Stimulated activated CD4-positive, alpha-beta T cell treated with anti-CD3 and anti-CD28 coated beads, TNF-alpha, amount 100 ng/mL, for 1 hour (primary cell): ENCODE measurements at places on chromosomes 4 and X.

- no peak for DNase-seq
Measured at GRCh38 chr4:138858419-138858818, 157.2 kb upstream of the NOCT start.

DNA sequence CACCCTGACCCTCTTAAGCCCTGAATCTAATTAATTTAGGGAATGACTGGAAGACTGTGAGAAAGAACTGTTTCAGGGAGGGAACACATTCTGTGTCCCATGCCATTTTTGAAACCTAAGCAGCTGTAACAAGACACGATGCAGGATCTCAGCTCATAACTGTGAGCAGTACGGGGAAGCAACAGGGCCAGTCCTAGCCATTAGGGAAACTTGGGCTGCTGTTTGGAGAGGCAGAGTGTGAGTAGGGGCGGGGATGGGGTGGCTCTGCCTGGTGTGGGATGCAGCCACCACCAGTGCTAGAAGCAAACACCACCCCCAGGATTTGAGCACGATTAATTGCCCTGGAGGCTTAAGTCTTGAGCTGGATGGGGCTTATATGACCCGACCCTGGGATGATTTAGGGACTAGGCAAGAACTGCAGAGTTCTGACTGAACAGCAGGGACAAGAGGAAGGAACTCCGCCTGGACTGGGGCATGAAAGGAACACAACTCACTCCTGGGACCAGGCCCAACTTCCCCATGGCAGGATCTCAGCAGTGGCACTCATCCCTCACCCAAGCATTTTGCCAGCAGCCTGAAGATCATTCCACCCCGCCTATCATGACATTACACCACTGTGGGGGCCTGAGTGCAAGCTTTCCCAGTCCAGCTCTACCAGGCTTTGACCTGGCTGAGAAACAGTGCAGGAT lies 43.1 kb downstream of the ATRX start:
- no peak for DNase-seq

DNA sequence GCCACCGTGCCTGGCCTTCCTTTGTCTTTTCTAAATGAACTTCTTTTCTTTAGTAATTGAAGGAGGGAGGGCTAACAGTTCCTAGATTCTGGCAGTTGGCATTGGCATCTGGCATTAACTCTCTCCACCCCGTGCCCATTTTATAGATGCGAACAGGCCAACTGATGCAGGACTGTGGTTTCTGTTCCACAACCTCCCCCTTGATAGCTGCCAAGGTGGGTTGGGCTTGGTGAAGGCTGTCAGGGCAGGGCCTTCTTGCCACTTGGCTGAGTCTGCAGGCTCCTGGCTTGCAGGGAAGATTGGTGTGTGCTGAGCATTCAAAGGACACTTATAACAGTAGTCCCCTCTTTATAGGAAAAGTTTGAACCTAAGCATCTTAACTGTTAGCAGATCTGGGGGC lies 4.3 kb downstream of the SOWAHD start:
- no peak for DNase-seq

DNA sequence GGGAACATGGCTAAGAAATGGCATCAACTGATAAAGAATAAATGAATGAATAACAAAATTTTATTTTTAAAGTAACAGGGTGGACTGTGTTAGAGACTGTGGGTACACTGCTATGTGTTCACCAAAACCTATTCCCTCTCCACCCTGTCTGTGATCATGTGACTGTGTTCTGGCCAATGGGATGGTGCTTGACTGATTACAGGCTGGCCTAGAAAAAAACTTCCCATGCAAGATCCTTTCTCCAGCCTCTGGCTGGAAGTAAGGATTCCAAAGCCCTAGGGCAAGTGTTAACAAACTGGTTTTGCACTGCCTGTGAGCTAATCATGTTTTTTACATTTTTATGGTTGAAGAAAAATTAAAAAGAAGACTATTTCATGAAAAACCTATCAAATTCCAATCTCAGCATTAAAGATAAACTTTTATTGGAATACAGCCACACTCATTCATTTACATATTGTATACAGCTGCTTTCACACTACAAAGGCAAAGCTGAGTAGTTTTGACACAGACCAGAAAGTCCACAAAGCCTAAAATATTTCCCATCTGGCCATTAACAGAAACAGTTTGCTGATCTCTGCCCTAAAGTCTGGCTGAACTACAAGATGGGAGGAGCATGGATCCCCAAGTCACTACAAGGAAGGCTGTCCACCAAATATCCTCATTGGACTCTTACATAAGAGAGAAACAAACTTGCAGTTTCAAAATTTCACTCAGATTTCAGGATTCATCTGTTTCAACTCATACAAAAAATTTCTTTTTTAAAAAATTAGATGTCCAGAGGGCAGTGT lies 133.2 kb downstream of the ARHGAP6 start:
- no peak for DNase-seq

DNA sequence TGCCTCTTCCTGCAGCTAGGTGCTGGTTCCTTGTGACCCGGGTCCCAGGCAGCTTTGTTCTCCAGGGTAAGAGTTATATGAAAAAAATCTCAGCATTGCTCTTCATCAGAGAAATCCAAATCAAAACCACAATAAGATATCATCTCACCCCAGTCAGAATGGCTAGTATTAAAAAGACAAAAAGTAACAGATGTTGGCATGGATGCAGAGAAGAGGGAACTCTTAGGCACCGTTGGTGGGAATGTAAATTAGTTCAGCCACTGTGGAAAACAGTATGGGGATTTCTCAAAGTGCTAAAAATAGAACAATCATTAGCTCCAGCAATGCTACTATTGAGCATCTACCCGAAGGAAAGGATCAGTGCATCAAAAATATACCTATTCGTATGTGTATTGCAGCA lies 61.5 kb downstream of the SORCS2 start:
- DNase-seq, result no peak

- no peak for DNase-seq
Measured at GRCh38 chrX:15680401-15680800, 15.8 kb upstream of the CLTRN start.

DNA sequence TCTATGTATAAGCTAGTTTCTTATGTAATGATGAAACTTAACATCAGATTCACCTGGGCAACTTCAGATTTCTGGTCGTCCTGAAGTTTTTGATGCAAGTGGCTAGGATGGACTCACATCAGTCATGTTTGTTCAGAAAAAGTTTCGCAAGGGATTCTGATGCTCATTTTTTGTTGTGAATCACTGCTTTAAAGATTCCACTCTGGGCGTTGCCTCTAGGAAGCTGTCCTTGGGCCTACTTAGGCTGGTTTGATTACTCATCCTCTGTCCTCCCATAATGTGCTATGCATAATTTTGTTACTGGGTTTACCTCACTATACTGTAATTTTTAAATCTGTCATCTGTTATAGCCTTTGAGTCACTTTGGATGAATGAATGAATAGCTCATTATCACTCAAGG lies 30.8 kb downstream of the HERC3 start:
- no peak for DNase-seq

GRCh38 chrX:42825201-42825600 lies 47.2 kb upstream of the PPP1R2C start:
- no peak for DNase-seq

DNA sequence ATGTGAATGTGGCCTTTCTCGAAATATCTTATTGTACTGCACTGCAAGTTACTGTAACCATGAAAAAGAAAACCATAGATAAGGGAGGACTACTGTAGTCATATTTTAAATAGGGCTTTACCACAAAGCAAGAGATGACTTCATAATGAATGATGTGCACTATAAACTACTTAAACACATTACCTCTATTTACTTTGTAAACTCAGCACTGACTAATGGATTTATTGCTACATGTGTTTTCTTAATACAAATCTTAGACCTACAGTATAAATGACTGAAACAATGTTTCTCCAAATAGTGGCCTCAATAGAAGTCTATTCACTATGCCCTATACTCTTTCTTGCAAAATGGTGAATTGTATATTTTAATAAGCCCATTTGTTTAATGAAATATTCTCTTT lies 61.1 kb downstream of the HDX start:
- no peak for DNase-seq

DNA sequence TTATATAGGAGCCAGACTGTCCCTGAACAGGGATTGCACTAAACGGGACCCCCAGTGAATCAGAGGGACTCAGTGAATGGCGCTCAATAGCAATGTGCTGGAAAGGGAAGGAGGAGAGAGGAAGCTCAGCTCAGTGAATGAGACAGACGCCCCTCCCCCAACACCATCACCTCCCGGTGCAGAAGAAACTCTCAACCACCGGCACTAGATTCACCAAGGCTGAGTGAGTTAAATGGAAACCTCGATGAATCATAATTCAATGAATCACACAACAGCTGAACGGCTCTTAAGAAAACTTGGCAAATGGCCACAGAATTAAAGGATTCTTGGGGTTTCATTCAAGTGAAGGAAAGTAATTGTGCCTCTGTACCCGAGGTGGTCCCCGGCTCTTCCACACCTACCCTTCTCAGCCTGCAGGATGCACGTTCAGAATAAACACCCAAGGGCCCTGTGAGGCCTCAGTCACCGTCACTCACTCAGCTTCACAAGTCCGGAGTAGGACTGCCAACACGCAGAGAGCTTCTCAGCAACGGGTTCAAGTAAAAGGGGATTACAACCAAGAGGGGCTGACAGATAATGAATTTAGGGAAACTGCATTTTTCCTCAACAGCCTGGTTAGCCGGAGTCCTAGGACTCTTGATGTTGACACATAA lies 29.3 kb downstream of the CRMP1 start:
- DNase-seq, result peak; percentile 21

- DNase-seq, result no peak
Measured at GRCh38 chr4:95263960-95264359, 284.8 kb downstream of the UNC5C start.

DNA sequence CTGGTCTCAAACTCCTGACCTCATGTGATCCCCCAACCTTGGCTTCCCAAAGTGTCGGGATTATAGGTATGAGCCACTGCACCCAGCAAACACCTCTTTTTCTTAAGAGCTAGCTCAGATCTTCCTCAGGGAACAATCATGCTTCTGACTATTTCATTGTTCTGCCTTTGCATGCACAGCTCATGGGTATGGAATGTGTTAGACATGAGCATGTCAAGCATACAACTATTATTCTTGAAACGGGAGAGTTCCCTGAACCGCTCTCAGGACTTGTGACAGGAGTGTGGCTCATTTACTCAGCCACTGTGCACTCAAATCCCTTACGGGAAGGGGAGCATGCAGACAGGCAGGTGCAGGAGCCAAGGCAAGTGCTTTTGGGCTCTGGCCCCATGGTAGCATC lies 231.7 kb upstream of the TAPT1 start:
- DNase-seq, result no peak

DNA sequence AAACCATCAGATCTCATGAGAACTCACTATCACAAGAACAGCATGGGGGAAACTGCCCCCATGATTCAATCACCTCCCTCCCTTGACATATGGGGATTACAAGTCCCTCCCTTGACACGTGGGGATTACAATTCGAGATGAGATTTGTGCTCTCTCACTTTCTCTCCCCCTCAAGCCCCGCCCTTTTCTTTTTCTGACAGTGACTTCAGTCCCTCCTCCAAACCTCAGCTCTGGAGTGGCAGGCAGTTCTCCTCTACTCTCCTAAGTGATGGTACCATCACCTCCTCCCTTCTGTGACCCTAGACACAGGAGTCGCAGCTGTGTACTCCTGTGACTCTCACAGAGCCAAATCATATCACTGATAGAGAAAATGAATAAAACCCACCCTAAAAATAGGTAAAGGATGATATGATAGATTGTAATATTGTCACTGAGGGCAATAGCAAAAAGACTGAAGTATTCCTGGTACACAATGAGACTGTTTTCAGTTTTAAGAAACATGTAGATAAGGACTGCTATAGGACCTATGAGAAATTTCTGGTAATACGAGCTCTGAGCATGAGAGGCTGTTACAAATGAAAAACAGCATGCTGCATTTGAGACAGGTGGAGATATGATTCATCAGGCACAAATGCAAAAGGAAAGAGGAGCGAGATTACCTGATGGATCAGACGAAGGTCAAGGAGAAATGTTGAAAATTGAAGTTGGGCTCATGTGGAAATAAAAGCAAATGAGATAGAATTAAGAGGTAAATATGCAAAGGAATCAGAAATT lies 101.2 kb upstream of the CBLL2 start:
- no peak for DNase-seq

GRCh38 chrX:74419864-74420195 lies 1.5 kb upstream of the SLC16A2 start:
- DNase-seq, result no peak

DNA sequence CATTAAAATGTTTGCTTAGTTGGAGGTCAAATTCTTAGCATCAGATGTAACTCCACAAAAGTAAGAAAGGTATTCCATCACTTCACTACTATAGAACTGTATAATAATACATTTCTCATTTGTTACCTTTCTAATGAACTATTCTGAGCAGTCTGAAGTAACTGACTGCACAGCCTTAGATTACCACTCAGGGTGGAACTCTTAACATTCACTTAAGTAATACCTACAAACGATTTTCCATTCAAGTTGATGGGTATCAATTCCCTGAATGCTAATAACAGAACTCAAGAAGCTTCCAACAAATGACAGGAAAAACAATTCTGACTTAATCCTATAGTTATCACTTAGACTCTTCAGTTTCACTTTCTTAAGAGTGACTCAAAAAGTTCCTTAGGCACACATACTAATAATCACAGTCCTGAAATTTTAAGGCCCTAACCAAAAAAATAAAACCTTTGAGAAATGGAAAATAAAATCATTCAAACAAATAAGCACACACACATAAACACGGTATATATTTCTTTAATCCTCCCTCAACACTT lies 20.9 kb downstream of the HNRNPD start:
- DNase-seq, result no peak

- DNase-seq, result no peak
Measured at GRCh38 chr4:61225656-61226055, 25.5 kb downstream of the ADGRL3 start.

- DNase-seq, result no peak
Measured at GRCh38 chrX:23554304-23554703, 113.0 kb upstream of the PRDX4 start.

- DNase-seq, result no peak
Measured at GRCh38 chr4:108144451-108144850, 24.3 kb downstream of the LEF1 start.

DNA sequence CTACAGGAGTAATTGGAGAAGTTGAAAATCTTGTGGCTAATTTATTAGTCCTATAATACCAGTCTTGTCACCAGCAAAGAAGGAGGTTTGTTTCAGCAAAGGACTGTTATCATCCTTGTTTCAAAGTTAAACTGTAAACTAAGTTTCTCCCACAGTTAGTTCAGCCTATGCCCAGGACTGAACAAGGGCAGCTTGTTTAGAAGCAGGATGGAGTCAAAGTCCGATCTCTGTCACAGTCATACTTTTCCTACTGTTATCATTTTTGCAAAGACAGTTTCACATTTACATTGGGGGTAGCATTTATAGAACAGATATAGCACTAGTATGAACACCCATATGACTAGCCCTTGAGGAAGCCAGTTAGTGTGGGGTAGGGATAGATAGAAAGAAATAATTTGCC lies 46.4 kb downstream of the AKAP4 start:
- DNase-seq, result no peak

- no peak for DNase-seq
Measured at GRCh38 chrX:44428989-44429627, 85.6 kb upstream of the EFHC2 start.
